Occipital lobe (tissue), 3 donors: ENCODE measurements at places on chromosomes 12 and 14. TPM values are rescaled to one million over a fixed set of nuclear protein-coding genes. Genes with fewer than 3 reads are reported as not detected.

The CLEC4C gene
- not detected for total RNA-seq

- no peak for DNase-seq
Measured at GRCh38 chr12:128940090-128940888, 87.0 kb downstream of the GLT1D1 start.

The CCDC177 gene
- 6.9 TPM for total RNA-seq

DNA sequence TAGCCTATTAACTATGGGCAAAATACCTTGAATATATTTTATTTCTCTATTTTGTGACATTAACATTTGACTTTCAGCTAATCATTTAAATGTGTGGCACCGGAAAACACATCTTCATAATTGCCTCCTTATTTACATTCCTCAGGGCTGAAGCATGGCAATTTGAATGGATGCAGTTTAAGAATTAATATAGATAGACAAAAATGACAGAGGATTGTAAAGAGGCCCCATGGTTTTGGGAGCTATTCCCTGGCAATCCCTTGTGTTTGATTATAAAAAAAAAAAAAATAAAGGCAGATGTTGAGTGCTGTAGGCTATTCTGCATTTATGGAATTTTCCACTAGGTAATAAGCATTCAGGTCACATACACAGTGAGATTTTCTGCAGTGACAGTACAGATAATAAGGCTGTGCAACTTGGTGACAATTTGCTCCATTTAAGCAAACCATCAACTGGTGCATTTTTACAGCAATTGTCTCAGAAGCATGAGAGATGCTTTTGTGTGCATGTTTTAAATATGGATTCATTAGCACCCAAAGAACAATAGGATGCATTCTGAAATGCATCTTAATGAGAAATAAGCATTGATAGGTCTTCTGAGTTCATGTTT lies 123.2 kb upstream of the SLC38A4 start:
- DNase-seq: no peak

The RILPL2 gene
- total RNA-seq: 0.78 TPM

GRCh38 chr14:22896760-22897159 lies 13.7 kb downstream of the REM2 start:
- DNase-seq: no peak

GRCh38 chr14:37824939-37825712 lies 229.7 kb downstream of the TTC6 start:
- DNase-seq: no peak

GRCh38 chr14:96502621-96503305 lies 581 bp downstream of the PAPOLA start:
- peak; percentile 68 for DNase-seq
